ENCODE measurements at places on chromosomes 6 and 20.

- no peak for DNase-seq
Measured at GRCh38 chr20:63802469-63803240, 28.4 kb downstream of the ZBTB46 start.

DNA sequence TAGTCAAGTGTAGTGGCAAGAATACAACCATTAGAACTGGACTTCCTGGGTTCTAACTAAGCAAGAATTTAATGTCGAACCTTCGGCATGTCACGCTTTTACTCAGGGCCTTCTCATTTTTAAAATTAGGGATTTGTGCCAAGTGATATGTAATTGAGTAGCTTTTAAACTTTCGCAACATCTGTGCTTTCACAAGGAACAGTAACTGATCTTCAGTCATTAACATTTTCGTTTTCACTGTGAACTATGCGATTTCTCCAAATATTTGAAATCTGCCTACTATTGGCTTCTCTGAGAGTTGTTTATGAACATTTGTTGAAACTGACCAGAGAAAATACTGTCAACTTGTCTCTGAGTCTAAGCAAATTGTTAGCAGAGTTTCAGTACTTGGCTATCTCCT, 27.6 kb downstream of the GRM1 start:
- no peak for DNase-seq

GRCh38 chr6:41887331-41887751, 7.8 kb downstream of the USP49 start:
- no peak for DNase-seq

GRCh38 chr6:37362101-37362828, 8.5 kb downstream of the RNF8 start:
- no peak for DNase-seq

- DNase-seq = no peak
Measured at GRCh38 chr20:41587523-41587922, 30.7 kb downstream of the CHD6 start.

- no peak for DNase-seq
Measured at GRCh38 chr6:68160348-68160747, 474.7 kb upstream of the ADGRB3 start.

DNA sequence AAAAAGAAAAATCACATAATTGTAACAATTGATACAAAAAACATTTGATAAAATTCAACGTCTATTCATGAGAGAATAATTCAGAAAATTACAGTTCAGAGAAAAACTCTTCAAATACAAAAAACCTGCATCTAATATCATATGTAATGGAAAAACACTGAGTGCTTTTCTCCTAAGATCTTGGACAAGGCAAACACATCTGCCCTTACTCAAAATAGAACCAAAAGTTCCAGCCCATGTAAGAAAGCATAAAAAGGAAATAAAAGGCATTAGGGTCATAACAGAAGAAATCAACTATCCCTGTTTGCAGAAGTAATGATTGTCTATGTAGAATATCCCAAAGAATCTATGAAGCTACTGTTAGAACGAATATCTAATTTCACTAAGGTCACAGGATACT, 721.4 kb downstream of the RFPL4B start:
- no peak for DNase-seq

- DNase-seq = no peak
Measured at GRCh38 chr6:149899486-149899885, 1.6 kb upstream of the RAET1E start.

DNA sequence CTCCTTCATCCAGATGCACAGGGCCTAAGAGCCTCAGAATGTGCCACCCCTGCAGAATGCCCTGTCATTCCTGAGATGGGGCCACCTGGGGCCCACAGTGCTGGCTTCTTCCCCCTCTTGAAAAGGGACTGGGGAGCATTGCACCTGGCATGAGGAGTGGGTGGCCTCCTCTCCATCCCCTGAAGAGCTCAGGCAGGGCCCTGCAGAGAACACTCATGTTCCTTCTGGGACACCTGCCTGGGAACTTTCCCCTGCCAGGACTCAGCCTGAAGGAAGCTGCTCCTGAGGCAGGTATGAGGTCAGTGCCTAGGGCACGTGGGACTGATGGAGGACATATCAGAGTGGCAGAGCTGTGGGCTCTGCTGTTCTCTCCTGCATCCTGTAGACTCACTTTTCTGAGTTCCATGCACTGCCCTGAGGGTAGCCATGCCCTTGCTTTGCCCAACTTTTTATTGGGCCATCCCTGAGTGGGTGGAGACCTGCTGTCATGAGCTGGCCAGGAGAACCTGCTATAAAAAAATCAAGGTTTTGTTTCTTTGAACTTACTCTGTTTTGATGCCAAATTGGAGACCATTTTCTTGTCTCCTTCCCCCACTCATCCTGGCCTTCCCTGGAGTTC, 19.5 kb downstream of the CCDC167 start:
- no peak for DNase-seq

DNA sequence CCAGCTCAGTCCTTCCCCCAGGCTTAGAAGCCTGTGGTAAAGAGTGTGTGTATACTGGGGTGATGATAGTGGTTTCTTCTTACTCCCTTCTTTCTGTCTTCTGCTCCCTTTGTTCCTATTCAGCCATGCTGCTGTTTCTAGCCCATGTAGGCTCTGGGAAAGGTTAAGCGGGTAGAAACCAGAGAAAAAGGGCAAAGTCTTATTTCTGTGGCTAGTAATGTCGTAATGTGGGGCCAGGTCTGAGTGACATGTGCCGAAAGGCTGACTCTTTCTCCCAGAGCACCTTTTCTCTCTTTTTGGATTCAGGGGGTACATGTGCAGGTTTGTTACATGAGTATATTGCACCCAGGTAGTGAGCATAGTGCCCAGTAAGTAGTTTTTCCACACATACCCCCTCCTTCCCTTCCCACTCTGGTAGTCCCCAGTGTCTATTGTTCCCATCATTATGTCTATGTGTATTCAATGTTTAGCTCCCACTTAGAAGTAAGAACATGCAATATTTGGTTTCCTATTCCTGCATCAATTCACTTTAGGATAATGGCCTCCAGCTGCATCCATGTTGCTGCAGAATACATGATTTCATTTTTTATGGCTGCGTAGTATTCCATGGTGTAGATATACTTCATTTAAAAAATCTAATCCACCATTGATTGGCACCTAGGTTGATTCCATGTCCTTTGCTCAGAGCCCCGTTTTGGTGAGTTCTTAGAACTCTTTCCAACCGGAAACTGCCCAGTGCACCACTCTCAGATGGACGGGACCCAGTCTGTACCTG, 74.3 kb downstream of the EFHC1 start:
- no peak for DNase-seq

- DNase-seq = no peak
Measured at GRCh38 chr6:116364321-116364720, 6.4 kb upstream of the DSE start.

GRCh38 chr20:39855056-39855455, 834.0 kb downstream of the MAFB start:
- DNase-seq = no peak

DNA sequence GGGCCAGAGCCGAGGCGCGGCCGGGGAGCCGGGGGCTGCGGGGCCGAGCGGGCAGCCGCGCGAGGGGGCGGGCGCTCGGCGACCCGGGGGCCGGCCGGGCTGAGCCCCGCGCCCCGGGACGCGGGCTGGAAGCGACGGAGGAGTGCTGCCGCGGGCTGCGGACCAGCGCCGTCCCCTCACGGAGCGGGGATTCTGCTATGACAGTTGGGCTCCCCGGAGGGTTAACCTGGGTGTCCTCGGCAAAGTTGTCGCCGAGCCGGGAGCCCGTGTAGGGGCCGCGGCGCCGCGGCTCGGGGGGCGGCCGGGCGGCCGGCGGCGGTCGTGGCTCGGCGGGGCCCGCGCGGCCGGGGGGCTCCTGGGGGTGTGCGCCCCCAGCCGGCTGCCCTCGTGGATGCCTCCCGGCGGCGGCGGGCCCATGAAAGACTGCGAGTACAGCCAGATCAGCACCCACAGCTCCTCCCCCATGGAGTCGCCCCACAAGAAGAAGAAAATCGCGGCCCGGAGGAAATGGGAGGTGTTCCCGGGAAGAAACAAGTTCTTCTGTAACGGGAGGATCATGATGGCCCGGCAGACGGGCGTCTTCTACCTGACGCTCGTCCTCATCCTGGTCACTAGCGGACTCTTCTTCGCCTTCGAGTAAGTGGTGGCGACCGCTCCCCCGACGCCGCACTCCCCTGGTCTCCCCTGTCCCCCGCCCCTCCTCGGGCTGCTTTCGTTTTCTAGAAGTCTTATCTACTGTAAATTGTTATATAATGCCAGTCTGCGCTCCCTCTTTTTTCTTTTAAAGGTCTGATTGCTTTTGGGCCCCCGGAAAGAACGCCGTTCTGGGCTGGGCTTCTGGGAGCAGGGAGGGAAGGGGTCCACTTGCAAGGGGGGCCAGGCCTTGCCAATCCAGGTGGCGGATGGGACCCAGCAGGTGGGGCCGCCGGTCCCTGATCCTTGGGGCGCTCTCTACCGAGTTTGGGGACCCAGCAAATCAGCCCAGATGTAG, 936 bp downstream of the ZDHHC14 start:
- peak; percentile 36 for DNase-seq

DNA sequence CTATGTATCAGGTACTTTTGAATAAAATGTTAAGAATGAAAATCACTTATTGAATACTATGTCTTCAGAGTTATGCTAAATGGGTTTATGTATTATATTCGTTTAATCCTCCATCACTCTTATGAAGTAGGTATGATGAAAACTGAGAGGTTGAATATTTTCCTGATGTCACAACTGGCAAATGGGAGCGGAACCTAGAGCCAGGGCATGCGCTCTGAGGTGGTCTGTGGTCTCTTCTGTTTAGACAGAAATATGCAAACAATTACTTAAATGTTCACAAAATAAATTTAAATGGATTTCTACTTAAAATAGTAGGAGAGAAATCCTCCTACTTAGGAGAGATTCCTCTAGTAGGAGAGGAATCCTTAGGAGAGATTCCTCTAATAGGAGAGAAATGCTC, 21.3 kb upstream of the UTRN start:
- no peak for DNase-seq

DNA sequence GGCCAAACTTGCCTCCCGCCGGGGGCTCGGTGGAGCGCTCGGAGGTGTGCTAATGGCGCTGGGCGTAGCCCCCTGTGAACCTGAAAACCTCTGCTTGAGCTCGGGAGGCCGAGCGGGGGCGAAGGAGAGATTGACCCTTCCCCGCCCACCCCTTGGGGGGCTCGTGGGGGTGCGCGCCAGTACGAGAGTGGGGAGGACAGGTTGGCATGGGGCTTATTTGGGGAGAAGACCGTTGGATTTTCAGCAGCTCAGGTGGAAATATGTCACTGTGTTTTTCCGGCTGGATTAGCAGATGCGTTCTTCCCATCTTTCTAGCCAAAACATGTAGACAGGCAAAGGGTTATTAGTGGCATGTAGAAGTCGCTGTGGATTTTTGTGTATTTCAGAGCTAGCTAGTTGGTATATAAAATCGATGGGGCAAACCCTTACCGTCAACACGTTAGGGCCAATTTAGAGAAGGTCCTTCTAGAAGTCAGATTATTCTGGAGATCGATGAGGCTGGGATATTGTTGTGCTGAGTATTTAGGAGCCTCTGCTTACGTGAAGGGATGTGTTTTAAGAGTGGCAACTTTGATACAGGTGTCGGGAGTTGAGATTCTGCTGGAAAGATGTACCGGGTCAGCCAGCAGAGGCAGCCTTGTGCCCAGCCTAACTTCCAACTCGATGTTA, 525 bp downstream of the NCOA7 start:
- DNase-seq = no peak

DNA sequence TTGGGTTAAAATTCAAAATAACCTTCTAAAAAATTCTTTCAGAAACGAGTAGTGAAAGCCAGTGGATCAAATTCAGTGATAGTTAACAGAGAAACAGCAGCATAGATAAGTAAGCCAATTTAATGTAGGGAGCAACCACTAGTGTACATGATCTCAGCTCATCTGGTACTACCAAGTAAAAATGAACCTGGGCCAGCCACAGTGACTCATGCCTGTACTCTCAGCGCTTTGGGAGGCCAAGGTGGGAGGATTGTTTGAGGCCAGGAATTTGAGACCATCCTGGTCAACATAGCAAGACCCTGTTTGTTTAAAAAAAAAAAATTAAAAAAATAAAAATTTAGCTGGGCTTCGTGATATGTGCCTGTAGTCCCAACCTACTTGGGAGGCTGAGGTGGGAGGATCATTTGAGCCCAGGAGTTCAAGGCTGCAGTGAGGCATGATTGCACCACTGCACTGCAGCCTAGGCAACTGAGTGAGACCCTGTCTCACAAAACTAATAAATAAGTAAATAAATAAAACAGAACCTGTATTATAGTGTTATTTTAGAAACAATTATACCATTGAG, 32.4 kb downstream of the CBFA2T2 start:
- DNase-seq = no peak

DNA sequence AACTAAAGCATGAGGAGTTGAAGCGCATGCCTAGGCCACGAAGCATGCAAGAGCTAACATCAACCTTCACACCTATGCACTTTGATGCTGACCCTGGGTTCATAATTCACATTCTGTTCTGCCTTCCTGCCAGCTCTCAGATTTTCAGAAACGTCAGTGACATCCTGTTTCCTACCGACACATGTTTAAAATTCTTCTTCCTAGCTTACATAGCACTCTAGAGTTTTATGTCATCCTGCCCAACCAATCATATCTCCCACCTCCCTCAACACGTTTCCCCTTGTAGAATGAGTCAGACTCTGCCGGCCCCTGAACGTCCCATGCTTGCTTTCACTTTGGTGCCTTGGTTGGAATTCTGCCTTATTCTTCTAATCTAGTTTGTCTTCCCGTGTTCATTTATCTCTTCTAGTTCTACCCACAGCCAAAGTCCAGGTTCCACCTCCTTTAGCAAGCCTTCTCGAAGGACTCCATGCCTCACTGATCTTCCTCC, 97.2 kb upstream of the MAP7 start:
- peak; percentile 30 for DNase-seq

DNA sequence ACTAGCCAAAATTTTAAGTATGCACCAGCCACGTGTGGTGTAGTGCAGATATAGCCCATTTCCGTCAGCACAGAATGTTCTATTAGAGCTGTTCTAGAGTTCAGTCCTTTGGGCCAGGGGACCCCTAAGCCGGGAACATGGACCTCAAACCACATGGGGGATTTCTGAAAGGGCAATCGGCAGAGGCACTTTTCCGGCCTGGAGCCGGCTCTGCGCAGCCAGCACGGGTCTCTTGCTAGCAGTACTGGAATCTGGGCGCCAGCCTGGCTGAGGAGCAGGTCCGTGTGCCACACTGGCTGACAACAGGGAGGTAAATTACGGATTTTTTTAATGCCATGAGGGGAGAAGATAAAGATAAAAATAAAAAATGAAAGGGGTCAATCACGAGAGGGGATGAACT, 120.5 kb downstream of the SULF2 start:
- no peak for DNase-seq

DNA sequence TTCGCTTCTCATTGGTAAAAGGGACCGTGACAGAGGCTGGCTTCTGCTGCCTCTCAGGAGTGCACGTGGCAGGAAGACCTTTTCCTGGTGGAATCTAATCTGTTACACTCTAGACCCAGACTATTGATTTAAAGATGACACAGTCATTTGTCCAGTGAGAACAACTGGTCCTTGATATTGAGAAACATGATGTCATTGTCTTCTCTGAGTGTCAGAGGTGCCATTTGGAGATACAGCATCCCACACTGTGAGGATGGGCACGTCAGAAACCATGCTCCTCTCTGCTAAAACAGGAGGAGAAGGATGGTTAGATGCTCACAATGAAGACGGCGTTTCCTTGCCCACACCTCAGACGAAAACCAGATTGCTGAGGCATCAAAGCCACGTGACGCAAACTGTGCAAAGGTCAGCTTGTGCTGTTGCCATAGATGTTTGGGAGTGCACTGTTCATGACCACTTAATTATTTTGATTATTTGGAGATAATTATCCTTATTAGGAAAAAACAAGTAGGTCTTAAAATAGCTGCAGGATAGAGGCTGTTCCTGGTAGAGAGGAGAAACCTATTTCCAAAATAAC, 169.0 kb downstream of the SMOC2 start:
- no peak for DNase-seq

- no peak for DNase-seq
Measured at GRCh38 chr6:16132909-16133308, 4.0 kb downstream of the MYLIP start.

- peak; percentile 41 for DNase-seq
Measured at GRCh38 chr6:17987697-17988421, 424 bp upstream of the KIF13A start.
